Inflammatory macrophage (primary cell): ENCODE measurements at places on chromosomes 5 and 9.

DNA sequence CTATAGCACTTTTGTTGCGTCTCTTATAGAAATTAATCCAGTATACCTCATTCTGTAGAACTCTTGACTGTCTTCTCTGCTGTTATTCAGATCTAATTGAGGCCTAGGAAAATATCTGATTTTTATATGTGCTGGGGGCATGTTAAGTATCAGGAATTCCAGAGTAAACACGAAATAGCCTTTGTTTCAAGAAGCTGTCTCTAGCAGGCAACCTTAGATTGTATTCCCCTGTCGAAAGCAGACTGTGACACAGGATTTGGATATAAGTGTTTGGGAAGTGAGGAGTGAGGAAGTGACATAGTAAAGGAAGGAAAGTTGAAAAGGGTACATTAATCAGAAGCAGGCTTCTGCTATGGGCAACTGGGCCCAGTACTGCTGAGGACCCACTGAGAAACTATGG is 72.1 kb upstream of the RASA1 start:
- peak; percentile 14 for DNase-seq

GRCh38 chr9:532707-533106 is 308.8 kb upstream of the DMRT1 start:
- DNase-seq: no peak

DNA sequence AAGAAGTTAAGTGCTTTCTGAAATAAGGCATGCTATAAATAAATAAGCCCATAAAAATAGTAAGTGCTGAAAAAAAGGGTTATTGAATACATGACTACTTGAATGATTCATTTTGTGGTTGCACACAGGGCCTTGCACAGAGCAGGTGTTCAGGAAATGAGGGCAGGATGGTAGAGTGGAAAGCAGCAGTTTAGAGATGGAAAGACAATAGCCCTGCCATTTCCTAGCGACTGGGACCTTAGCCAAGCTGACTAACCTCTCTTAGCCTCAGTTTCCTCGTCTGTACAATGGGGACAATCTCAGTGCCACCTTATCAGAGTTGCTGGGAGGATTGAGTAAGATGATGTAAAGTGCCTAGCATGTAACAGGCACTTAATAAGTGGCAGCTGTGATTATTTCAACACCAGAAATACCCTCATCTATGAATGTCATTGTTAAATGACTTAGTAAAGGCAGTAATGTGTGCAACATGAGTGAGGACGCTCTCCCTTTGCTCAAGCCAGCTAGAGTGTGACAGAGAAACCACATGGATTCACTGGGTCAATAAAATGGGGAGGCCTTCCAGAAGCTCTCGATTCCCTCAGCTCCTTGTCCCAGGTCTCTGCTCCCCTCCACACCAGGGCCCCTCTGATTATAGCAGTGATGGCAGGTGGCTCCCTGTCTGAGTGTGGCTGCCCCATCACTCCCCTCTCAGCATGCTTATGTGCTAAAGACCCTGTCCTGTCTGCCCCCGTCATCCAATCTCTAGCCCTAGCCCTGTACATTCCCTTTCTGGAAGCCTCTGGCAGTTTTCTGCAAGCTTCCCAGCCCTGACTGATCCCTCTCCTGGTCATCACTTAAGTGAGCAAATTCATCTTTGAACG is 16.0 kb upstream of the PHF19 start:
- DNase-seq: no peak

DNA sequence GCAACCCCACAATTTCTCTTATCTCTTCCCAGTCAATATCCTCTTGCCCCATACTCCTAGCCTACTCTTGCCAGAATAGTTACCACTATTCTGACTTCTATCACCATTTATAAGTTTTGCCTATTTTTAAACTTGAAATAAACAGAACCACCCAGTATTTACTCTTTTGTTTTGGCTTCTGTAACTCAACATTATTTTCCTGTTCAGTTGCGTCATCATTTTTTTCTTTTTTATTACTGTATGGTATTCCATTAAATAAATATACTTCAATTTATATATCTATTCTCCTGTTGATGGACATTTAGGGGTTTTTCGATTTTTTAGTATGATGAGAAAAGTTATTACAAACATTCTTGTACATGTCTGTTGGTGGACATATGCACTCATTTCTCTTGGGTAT is 62.6 kb upstream of the ERBIN start:
- no peak for DNase-seq

DNA sequence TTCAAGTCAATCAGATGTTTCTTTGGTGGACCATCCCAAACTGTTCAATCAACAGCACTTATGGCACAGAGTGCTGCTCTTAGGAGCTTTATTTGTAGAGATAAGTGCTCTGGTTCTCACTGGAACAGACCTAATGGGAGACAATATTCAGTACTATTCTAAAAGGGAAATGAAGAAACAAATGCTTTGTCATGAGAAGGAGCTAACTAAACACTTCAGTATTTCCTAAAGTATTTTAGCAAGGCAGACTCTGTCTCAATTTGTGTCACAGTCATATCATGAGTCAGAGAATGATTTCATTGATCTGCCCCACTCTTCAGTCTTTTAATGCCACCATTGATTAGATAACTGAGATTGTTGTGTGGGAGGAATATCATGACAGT is 175.3 kb downstream of the SLF1 start:
- peak; percentile 28 for DNase-seq

GRCh38 chr9:135478829-135479468 is 633 bp upstream of the PPP1R26 start:
- peak; percentile 56 for DNase-seq
